Ovary (tissue), 10 donors: ENCODE measurements at places on chromosomes 3 and 15. TPM values are rescaled to one million over a fixed set of nuclear protein-coding genes. Genes with fewer than 3 reads are reported as not detected.

DNA sequence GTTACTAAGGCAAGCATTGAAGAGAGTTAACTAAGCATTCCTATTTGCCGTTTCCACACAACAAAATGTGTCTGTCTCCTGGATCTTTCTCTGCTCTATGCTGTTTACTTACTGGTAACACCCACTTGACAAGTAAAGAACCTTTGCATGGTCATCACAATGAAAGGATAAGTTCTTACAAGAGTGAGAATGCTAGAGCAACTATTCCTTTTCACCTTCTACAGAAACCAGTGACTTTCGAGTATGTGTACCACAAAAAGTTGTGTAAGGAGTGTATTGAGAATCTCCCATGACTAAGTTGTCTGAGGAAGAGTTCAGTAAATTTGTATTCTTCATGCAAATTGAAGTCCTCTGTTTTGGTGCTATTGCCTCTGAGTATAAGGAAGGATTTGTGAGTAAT, 10.8 kb downstream of the TIPARP start:
- DNase-seq, result no peak
- H3K4me1 ChIP-seq, result peaks cover 9% of the 10 kb centered on the region

DNA sequence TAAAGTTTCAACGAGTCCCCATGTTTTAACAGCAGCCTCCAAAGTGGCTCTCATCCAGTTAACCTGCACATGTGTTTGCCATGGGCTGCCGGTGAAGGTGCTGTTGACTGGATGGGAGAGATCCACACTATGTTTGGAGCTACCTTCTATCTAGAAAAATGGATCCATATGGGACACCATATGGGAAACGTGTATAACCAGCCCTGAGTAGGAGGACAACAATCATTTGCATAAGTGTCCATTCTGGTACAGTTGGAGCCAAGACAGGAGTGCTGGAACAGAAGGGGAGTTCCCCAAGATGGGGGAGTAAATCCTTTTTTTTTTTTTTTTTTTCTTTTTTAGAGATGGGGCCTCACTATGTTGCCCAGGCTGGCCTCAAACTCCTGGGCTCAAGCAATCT, 36.6 kb downstream of the MKRN2 start:
- no peak for DNase-seq
- H3K36me3 ChIP-seq, result no peaks in the 10 kb centered on the region
- no peaks in the 10 kb centered on the region for H3K27me3 ChIP-seq
- H3K4me1 ChIP-seq, result no peaks in the 10 kb centered on the region

DNA sequence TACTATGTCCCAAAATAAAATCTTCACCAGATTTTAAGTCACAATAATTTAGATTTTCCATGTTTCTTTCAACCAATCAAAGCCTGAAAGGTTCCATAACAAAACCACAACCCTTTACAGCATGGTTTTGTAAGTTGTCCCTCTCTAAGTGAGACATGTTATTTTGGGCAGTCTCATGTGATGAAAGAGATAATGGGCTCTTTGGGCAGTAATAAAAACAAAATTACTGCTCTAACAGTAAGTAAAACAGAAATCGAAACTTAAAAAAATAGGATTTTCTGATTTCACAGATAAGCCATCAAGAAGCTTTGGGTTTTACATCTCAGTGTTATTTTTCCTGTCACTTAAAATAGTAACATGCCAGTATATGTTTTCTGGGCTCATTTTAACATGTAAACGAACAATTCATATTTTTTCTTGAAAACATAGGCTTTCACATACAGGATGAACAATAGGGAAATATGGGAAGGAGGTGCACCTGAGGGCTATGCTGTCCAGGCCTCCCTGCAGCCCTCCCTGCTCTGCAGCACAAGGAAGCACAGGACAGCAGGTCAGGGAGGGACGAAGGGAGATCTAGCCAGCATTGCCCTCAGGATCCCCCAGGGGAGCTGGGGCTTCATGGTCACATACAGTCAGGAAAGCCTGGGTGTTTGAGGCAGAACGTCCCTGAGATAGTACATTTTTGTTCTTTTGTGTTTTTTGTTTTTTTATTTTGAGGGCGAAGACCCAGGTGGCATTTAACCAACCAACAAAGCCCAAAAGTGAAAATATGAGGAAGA, 157.4 kb downstream of the SHOX2 start:
- H3K4me1 ChIP-seq, result no peaks in the 10 kb centered on the region
- DNase-seq, result no peak
- no peak overlapping the region for H3K4me3 ChIP-seq
- no peak overlapping the region for H3K27ac ChIP-seq
- H3K27me3 ChIP-seq, result no peaks in the 10 kb centered on the region

- no peaks in the 10 kb centered on the region for H3K36me3 ChIP-seq
- H3K4me1 ChIP-seq, result no peaks in the 10 kb centered on the region
- H3K27me3 ChIP-seq, result no peaks in the 10 kb centered on the region
Observed at GRCh38 chr15:37131621-37132020, 31.3 kb upstream of the MEIS2 start.

GRCh38 chr3:155242342-155242741, 51.1 kb downstream of the STRIT1 start:
- no peak for DNase-seq
- H3K36me3 ChIP-seq, result no peaks in the 10 kb centered on the region
- no peaks in the 10 kb centered on the region for H3K27me3 ChIP-seq
- no peak overlapping the region for H3K4me3 ChIP-seq
- no peak overlapping the region for H3K27ac ChIP-seq

DNA sequence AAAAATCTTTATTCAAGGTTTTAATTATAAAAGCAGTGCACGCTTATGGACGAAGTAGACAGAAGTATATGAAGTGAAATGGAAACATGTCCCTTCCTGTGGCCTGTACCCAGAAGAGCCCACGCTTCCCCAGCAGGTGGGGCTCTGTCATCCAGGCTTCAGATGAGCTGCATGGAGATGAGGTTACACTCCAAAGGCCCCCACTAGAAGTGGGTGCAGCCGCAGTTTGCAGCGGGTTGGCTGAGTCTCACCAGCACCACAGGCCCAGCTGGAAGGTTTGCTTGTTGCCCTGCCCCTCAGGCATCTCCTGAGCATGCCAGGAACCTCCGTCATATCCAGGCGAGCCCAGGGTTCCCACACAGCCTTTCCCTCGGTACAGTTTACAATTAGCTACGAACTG, 33.1 kb downstream of the PRR20G start:
- no peak overlapping the region for H3K27ac ChIP-seq
- H3K36me3 ChIP-seq, result no peaks in the 10 kb centered on the region
- no peaks in the 10 kb centered on the region for H3K27me3 ChIP-seq
- no peak overlapping the region for H3K4me3 ChIP-seq
- no peaks in the 10 kb centered on the region for H3K4me1 ChIP-seq

DNA sequence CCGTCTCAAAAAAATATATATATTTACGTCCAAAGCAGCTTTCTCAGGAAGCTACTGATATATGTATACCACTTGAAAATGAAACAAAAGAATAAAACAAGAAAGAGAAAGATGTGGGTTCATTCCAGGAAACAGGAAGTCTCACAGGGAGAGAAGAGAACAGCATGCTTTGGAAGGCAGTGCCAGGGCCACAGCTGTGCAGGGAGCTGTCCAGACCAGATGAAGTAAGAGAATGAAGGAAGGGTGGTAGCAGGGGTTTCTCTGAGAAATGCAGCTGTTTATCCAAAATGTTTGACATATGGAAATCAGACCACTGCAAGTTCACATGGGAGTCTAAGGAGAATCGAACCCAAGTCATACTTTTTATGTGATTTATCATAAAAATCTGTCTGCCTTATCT, 8.9 kb upstream of the GPR27 start:
- H3K36me3 ChIP-seq, result no peaks in the 10 kb centered on the region
- no peaks in the 10 kb centered on the region for H3K4me1 ChIP-seq
- H3K27ac ChIP-seq, result no peak overlapping the region
- DNase-seq, result no peak
- no peak overlapping the region for H3K4me3 ChIP-seq

Gene PPIP5K1
- polyA plus RNA-seq, result 27.0 TPM

Gene BSN
- polyA plus RNA-seq, result 0.41 TPM

Gene NCEH1
- polyA plus RNA-seq, result 1.4 TPM

Gene TMEM266
- 0.13 TPM for polyA plus RNA-seq

GRCh38 chr3:159929171-159930141, 59.2 kb upstream of the IL12A start:
- DNase-seq, result no peak
- H3K4me1 ChIP-seq, result no peaks in the 10 kb centered on the region

DNA sequence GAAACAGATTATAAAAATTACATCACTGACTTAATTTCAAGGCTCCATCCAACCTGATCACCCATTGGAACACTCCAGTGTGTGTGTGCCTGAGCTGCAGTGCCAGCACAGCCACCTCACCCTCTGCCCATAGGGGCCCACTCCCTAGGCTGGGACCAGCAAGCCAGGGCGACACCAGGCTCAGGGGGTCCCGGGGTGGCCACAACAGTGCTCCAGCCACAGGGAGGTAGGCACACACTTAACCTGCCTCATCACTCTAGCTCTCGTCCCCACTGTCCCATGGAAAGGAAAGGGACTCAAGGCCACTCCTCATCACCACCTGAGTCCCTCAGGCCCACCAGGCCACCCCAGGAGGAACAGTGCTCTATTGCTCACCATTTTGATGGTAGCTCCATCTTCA, 24.9 kb downstream of the ZXDC start:
- no peaks in the 10 kb centered on the region for H3K27me3 ChIP-seq
- no peak overlapping the region for H3K4me3 ChIP-seq
- no peak overlapping the region for H3K27ac ChIP-seq
- no peak for DNase-seq
- H3K4me1 ChIP-seq, result no peaks in the 10 kb centered on the region

- H3K27ac ChIP-seq, result no peak overlapping the region
- no peak overlapping the region for H3K4me3 ChIP-seq
- DNase-seq, result no peak
- H3K4me1 ChIP-seq, result no peaks in the 10 kb centered on the region
Observed at GRCh38 chr3:25531971-25532370, 103.9 kb downstream of the RARB start.

Gene XCR1
- polyA plus RNA-seq, result 0.04 TPM

- H3K36me3 ChIP-seq, result no peaks in the 10 kb centered on the region
- H3K4me1 ChIP-seq, result peaks cover 2% of the 10 kb centered on the region
- DNase-seq, result no peak
Observed at GRCh38 chr15:50057196-50057595, 61.8 kb downstream of the ATP8B4 start.

DNA sequence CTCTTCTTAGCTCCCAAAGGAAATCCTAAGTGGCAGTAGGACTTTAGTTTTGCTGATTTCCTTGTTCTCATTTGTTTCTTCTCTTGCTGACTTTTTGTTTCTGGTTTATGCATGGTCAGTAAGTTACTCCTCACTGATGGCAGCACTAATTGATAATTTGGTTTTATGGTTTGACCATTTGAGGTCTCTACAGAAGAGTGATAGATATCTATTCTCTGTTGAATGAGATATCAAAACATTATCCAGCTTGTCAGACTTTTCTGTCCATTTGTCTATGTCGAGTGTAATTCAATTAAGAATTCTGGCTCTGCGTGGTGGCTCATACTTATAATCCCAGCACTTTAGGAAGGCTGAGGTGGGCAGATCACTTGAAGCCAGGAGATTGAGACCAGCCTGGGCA, 84.5 kb upstream of the PLXND1 start:
- no peaks in the 10 kb centered on the region for H3K27me3 ChIP-seq
- H3K4me3 ChIP-seq, result no peak overlapping the region
- H3K4me1 ChIP-seq, result peaks cover 5% of the 10 kb centered on the region
- H3K27ac ChIP-seq, result no peak overlapping the region
- H3K36me3 ChIP-seq, result no peaks in the 10 kb centered on the region
